CD4-positive, alpha-beta T cell treated with Interleukin-17A for 1 hour (primary cell): ENCODE measurements at places on chromosomes 4 and X.

DNA sequence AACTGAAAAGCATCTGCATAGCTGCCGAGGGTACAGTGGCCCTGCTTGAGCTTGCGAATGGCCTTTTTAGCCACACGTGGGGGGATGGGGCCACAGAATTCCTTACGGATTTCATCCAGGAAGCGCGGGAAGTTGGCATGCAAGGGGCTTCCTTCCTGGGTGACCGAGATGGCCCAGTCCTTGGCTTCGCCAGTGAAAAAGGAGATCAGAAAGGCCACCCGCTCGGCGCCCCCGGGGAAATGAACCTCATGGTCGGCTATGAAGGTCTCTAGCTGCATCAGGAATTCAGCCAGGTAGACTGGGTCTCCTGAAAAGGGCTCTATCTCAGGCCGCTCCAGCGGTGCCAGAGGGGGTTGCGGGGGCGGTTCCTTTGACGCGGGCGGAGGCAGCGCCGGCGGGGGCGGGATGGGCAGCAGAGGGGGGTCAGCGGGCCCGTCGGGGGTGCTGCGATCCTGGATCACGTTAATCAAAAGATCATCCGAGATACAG is 909 bp downstream of the RTL5 start:
- DNase-seq, result no peak

DNA sequence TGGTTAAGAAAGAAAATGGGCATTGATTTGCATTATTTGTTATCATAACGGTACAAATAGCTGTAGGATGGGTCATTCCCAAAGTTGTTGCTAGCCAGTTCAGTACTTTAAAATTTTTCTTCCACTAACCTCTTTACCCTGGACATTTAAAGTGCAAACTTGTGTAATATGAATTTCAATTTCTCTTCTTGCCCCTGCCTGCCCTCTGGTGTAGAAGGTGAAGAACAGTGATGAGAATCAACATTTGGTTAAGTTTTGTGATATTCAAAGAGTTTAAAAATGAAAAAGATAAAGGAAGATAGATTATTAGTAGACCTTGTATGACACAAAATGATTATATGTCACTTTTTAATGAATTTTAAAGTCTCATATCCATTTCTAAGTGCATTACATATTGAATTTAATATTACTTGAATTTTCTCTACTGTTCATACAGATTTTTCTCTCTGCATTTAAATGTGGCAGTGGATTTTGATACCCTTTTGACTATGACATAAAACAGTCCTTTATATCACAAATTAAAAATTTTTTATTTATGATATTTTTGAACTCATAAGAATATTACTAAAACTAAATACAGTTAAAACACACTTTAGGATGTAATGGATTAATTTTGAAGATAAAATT is 337.7 kb downstream of the BMPR1B start:
- no peak for DNase-seq

- no peak for DNase-seq
Measured at GRCh38 chr4:147430111-147430510, 50.8 kb upstream of the EDNRA start.

DNA sequence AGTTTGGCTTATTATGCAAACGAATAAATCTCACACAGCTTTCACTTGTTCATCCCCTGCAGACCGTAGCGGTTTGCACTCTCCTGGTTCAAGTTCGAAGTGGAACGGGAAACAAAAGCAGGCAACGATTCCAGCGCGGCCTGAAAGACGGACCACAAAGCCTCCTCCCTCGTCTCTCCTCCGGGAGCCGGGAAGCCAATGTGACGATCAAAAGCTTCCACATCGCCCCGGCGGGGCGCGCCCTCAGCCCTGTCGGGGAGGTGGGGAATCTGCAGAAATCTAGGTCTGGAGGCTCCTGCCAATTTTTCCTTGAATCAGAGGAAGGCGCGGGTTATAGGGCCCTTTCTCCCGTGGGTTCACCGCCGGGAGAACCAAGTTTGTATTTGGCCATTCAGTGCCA is 16.9 kb upstream of the ZIC3 start:
- DNase-seq, result no peak

GRCh38 chr4:57061395-57061794 is 48.8 kb downstream of the IGFBP7 start:
- no peak for DNase-seq

DNA sequence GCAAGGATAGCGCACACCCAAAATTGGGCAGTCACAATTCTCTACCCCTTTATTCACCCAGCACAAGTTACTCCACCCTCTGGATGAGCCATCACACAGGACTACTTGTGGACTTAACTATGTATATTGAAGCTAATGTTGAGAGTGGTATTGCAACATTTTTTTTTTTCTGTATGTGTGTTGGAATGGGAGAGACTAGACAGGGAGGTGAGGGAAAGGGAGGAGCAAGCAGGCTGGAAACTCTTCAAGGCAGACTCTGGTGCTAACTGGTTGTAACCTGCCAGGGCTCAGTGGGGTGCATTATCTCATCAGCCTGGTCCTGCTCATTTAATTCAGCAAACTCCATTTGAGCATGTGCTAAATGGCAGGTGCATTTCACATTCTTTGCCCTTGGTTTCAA is 18.4 kb upstream of the CWH43 start:
- DNase-seq, result no peak
